Muscle of arm (tissue), 14 donors: ENCODE measurements at places on chromosomes 7 and 10.

DNA sequence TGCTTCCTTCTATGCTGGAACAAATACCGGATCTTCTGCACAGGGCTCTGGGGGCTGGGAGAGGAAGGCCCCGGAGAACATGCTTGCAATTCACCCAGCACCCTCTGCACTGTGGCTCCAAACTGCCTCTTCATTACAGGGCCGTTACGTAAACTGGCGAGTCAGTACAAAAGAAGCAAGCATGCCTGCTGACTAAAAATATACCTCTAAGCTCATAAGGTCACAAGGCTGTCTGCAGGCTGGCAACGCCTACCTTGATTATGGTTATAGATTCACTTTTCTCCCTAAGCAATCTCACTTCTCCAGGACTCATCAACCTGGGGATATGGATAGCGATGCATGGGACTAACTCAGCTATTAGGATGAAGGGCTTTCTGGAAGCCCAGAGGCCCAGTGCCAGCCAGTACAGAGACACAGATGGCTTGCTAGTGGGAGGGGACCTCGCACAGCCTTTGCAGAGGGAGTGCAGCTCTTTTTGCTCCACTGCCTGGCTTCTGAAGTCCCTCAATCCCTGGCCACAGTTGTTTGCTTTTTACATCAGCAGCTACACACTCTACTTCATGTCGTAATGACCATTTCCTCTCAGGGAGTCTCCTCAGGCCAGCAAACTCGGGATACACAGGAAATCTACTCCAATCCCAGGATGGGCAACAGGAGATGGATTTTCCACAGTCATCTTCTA lies 96.1 kb downstream of the SH3PXD2A start:
- DNase-seq, result peak; percentile 36

GRCh38 chr10:33412653-33413361 lies 78.3 kb upstream of the NRP1 start:
- no peak for DNase-seq

DNA sequence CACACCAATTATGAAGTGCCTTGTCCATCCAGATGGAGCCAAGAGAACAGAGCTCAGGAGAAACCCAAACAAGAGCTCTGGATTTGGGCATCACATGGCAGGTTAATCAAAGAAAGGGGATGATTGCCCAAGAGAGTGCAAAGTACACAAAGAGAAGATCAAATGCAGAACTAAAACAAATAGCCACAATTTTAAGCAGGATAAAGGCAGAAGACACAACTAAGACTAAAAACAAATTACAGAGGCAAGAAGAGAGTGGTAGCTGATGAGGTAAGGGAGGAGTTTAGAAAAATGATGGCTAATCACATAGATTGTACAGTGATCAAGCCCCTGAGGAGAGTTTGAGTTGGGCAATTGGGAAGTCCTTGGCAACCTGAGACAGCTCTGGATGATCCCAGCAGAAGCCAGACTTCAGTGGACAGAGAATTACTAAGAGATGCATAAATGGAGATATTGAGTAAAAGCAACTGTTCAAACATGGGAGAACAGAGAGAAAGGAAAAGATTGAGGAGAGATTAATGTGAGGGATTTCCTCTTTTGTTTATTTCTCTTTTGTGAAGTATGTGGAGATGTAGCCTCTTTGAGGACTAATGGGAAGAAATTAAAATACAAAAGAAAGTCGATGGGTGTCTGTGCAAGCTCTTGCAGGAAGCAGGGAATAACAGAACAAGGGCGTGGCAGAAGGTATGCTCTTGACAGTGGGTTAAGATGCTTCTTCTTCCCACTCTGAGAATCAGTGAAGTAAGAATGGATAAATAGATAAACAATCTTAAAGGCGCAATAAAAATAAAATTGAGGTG lies 101.9 kb downstream of the LRRN3 start:
- no peak for DNase-seq

- DNase-seq, result no peak
Measured at GRCh38 chr10:28897617-28898464, 220.5 kb downstream of the BAMBI start.

- DNase-seq, result peak; percentile 63
Measured at GRCh38 chr7:20330928-20331909, 519 bp downstream of the ITGB8 start.

DNA sequence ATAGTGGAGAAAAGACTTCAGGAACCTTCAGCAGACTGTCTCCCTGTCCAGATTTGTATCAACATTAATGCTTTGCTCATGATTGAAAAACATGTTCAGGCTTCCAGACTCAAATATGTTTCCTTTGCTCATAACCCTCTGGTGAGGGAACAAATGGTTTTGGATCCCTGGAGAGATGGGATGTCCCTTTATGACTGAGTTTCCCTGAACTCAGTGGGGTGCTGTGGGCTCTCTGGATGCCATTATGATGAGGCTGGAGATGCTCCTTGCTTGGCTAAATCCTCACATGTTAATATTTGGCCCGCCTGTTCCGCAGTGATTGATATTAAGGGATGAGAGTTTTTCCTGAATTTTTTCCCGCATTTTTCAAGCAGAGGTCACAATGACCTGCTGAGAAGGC lies 749.4 kb downstream of the SUGCT start:
- DNase-seq, result no peak

DNA sequence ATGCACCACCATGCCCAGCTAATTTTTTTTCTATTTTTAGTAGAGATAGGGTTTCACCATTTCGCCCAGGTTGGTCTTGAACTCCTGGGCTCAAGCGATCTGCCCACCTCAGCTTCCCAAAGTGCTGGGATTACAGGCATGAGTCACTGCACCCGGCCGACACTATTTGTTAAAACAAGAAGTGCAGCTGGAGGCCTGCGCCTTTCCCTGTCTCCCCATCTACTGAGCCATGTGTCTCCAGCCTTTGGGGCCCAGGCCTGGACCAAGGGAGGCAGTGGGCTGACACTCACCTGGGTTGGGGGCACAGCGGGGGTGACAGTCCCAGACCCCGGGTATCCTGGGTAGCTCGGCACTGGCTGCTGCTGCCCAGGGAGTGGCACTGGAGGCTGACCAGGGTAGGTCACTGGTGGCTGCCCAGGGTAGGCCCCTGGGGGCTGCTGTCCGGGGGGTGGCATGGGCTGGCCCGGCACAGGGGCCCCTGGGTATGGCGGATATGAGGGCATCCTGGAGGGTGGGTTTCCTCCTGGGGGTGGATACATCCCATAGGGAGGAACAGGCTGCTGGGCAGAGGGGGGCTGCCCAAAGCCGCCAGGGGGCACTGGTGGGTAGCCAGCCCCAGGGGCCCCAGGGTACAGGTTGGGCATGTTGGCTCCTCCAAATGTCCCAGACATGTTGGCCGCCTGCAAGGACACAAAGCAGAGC lies 36.3 kb downstream of the PLAC9 start:
- no peak for DNase-seq

GRCh38 chr10:101969412-101969922 lies 86.5 kb downstream of the ARMH3 start:
- DNase-seq, result no peak

DNA sequence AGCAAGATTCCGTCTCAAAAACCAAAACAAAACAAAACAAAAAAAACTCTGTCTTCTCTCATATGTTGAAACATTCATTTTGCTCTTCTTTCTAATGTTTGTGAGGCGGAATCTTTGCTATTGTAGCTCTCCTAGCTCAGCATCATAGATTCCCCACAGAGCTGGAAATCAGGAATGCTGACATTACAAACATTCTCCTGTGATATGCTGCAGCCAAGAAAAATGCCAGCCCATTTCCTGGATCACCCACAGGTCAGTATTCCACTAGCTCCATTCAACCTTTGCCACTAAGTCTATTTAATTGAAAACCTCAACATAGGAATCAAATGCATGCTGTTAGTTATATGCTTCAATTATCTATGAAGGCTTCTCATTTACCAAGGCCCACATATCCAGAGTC lies 186.3 kb downstream of the IPMK start:
- no peak for DNase-seq

DNA sequence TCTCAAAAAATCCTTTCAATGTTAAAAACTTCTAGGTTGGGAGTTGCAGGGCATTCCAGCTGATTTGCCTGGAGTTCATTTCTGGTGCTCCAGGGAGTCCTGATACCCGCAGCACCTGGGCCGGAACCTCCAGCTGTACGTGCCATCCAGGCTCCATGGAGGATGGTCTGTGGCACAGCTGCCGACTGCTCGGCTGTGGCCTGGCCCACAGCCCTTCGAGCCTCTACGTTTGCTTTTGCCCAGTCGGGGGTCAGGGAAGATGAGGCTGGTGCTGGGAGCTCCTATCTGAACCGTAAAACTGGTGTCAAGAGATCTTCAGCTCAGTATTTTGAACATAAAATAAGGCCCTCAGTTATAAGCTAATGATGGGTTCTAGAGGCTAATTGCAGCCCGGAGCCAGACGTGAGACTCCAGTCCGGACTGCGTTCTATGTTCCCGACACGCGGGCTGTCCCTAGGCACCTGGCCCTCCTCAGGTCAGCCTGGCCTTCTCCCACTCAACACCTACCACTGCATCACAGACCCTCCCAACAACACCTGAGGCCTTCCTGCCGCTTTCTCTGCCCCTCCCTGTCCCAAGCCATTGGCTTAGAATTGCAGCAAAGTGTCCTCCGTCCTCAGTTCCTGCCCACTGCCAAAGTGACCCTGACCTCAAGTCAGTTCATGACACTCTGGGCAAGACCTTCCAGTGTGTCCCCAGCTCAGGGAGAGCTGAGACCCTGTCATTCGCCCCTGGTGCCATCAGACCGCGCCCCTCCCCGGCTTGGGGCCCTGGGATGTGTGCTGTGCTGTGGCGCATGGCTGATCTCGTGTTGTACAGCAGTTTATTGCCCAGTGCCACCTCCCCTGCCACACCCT lies 64.2 kb upstream of the DNAJB6 start:
- DNase-seq, result no peak

GRCh38 chr7:122983261-122983660 lies 12.2 kb downstream of the TAS2R16 start:
- no peak for DNase-seq

DNA sequence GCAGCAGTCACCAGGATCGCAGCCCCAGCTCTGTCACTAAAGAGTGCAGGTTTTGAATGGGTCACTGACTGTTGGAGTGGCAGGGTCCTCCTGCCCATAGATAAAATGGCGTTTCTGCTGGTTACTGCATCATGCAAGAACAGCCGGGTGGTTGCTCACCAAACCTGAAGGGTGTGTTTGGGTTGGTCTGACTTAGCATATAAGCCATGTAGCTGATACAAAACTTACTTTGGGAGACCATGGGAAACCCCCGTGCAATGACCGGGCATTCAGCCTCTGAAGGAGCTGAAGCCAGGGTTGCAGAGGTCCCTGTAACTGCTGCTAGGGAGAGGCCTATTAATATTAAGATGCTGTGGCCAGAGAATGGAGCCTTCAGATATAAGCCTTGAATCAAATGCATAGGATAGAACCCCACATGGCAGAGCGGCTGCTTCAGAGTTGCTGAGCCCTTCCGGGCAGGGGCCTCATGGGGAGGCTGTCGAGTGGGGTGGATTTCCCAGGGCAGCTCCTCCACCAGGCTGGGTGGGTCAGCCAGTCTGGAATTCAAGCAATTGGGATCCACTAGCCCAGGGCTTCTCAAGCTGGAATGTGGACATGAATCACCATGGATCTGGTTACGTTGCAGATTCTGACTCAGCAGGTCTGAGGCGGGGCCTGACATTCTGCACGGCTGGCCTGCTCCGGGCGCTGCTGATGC lies 70.9 kb upstream of the CTBP2 start:
- no peak for DNase-seq

DNA sequence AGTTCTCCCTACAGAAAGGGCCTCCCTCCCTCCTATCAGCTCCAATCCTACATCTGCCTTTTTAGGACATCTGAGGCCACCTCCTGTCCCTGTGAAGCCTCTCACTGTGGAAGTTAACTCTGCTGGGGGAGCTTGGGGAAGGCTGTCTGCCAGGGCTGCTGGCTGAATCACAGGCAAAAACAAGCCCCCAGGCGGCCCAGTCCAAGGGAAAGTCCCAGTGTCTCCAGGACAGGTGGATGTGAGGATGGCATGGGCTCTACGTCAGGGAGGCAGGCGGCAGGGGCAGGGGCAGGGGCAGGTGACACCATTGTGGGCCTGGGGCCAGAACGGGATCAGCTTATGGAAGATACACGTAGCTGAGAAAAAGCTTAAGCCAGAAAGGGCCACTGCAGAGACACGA lies 240.2 kb downstream of the MAD1L1 start:
- DNase-seq, result no peak

- no peak for DNase-seq
Measured at GRCh38 chr10:131433568-131433967, 122.0 kb upstream of the TCERG1L start.

DNA sequence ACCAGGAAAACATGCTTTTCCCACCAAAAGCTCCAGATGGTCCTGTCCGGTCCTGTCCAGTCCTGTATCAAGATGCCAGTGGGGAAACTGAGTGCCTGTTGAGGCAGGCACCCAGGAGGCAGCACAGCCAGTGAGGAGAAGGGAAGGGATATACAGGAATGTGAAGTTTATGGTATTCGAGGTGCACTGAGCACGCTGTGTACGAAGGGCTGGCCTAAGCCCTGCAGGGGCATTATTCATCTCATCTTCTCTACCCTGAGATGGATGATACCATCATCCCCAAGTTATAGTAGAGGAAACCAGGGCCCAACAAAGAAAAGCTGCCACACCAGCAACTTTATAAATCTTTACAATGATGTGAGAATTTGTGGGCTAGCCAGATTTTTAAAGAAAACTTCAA lies 23.4 kb upstream of the FXYD4 start:
- DNase-seq, result no peak

GRCh38 chr10:71408436-71409225 lies 11.9 kb downstream of the CDH23 start:
- no peak for DNase-seq

GRCh38 chr7:70389531-70390151 lies 742.3 kb upstream of the GALNT17 start:
- DNase-seq, result no peak

DNA sequence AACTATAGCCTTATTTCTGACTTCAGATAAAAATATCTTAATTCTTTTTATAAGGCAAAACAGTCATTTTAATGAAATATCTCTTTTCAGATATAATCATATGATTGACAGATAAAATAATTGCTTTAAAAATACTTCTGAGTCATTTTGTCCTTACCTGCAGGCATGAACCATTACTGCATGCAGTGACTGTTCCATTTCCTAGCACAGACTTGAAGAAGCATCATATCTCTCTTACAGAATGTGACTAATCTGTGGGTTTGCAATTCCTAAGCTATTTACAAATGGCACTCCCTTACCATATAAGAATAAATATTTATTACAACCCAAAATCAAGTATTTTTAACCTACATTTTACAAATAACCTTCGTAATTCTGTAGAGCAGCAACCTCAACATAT lies 120.7 kb downstream of the SRPK2 start:
- DNase-seq, result no peak

DNA sequence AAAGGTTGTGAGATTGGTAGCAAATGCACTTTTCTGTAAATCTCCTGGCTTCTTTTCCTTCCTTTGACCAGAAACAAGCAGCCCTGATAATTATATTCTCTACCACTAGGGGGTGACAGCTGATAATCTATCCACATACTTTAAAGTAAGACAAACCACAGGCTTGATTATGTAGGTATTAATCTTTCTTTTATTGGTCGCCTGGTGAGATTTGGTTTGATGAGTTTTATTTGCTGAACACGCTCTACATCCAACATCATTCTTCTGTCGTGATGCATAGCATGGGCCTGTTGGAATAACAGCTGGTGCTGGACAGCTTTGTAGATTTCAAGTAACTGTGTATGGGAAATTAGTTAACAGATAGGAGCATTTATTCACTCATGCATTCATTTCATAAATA lies 63.5 kb downstream of the ZNF365 start:
- peak; percentile 68 for DNase-seq

- no peak for DNase-seq
Measured at GRCh38 chr10:3031490-3031889, 35.9 kb upstream of the PFKP start.

- DNase-seq, result no peak
Measured at GRCh38 chr10:62017491-62017870, 116.0 kb downstream of the ARID5B start.

GRCh38 chr7:1964211-1964912 lies 268.4 kb downstream of the MAD1L1 start:
- no peak for DNase-seq
